ENCODE measurements at places on chromosomes 13 and 19. TPM values are rescaled to one million over a fixed set of nuclear protein-coding genes. Genes with fewer than 3 reads are reported as not detected.

NKPD1 gene
- total RNA-seq = 0.78 TPM

CDC42EP5 gene
- total RNA-seq = not detected

THSD8 gene
- 10.3 TPM for total RNA-seq

ACER1 gene
- total RNA-seq = not detected

LYL1 gene
- 0.71 TPM for total RNA-seq

RGL3 gene
- 1.3 TPM for total RNA-seq

APC2 gene
- 1.5 TPM for total RNA-seq

SOX1 gene
- not detected for total RNA-seq

ONECUT3 gene
- total RNA-seq = not detected
